ENCODE measurements at places on chromosomes 11 and 22. TPM values are rescaled to one million over a fixed set of nuclear protein-coding genes. Genes with fewer than 3 reads are reported as not detected.

Gene MS4A7
- not detected for polyA plus RNA-seq

Gene TSPAN4
- 88.5 TPM for polyA plus RNA-seq

Gene OR8B8
- not detected for polyA plus RNA-seq

Gene COMT
- 194 TPM for polyA plus RNA-seq

Gene CCDC87
- 0.05 TPM for polyA plus RNA-seq

Gene DRAP1
- 44.6 TPM for polyA plus RNA-seq
